DMS 273 treated with DMSO at 0.1 percent for 48 hours (cell line): ENCODE measurements at places on chromosomes 5 and 9.
A peak's percentile ranks its signal among the peaks of the same experiment; 100 is the strongest.

DNA sequence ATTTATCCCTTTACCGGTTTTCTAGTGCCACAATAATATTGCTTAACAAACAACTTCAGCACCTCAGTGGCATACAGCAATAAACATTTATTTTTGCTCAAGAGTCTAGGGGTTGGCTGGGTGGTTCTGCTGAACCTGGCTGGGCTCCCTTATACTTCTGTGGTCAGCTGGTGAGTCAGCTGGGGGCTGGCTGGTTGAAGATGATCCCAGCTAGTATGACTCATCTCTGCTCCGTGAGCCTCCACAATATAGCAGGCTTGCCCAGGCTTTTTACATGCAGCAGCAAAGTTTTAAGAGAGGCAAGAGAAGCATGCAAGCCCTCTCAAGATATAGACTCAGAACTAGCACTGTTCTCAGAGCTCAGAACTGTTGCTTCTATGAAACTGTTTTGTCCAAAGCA is 523.5 kb upstream of the CLINT1 start:
- DNase-seq = peak; percentile 5

- peak; percentile 73 for DNase-seq
Observed at GRCh38 chr5:31944684-31945445, 229.3 kb downstream of the GOLPH3 start.

GRCh38 chr9:21559402-21560280 is 77.5 kb upstream of the IFNE start:
- no peak for DNase-seq

GRCh38 chr5:66582499-66583165 is 13.6 kb upstream of the MAST4 start:
- DNase-seq = no peak

DNA sequence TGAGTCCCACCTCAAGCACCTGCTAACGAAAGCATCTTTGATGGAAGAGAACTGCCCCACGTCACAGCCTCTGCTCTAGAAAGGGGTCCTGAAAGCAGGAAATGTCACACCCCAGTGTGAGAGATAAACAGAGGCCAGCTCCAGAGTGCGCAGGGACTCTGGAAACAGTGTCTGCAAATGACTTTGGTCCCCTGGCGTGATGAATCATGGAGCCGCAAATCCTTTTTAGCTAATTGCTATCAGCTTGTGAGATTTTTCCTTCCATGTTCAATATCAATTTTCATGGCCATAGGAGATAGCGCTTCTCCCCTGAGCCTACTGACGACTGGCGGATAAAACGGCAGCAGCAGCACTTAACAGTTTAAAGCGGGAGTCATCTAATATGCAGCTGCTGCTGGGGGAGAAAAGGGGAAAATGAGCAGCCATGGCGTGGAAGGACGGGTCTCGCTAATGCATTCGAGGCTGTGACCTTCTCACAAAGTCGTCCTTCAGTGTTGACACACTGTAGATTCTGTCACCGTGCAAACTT is 209.6 kb upstream of the IRX1 start:
- DNase-seq = no peak

GRCh38 chr5:83145882-83146331 is 68.6 kb downstream of the XRCC4 start:
- no peak for DNase-seq

DNA sequence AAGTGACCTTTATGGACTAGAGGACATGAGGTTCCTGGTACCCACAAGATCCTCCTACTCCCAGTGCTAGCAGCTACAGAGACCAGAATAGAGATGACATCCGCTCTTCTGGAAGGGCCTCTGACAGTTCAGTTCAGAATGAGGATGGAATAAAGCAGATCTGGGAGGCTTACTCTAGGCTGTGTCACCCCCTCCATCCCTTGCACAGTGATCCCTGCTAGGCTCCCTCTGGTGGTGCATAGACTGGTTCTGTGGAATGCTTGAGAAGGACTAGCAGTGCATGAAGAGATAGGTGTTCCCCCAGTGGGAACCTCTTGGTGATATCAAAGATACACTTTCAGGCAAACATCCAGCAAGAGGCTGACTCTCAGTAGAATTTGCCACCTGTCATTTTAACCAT is 83.0 kb downstream of the NPR3 start:
- DNase-seq = no peak

DNA sequence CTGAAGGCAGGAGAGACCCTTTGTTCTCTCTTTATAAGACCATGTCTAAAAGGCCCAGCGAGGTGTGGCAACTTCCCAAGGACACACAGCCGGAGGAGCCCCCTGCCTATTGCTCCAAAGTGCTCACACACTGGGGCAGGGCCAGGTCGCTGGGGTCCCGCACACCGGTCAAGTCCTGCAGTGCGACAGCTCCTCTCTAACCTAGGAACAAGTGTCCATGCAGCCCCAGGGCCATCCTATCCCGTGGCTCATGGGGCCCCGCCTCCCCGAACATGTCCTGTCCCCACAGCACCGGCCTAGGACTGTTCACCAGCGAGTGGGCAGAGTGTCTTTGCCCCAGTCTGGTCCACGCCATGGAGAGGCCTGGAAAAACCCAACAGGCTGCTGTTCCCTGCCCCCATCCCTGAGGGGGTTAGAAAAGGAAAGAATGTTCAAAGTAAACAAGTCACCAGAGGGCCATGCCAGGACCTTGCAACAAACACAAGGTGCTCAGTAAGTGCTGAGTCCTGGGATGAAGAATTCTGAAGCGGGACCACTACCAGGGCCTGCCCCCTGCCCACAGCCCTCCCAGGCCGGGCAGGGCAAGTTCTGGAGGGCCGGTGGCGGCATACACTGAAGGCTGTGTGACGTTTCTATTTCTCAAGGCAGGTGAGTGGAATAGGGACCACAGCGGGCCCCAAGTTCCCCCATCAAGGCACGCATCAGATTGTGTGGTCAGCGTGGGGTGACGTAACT is 938 bp downstream of the NINJ1 start:
- DNase-seq = no peak
